NCI-H526 treated with DMSO at 0.1 percent for 48 hours (cell line): ENCODE measurements at places on chromosomes 11 and 22.

DNA sequence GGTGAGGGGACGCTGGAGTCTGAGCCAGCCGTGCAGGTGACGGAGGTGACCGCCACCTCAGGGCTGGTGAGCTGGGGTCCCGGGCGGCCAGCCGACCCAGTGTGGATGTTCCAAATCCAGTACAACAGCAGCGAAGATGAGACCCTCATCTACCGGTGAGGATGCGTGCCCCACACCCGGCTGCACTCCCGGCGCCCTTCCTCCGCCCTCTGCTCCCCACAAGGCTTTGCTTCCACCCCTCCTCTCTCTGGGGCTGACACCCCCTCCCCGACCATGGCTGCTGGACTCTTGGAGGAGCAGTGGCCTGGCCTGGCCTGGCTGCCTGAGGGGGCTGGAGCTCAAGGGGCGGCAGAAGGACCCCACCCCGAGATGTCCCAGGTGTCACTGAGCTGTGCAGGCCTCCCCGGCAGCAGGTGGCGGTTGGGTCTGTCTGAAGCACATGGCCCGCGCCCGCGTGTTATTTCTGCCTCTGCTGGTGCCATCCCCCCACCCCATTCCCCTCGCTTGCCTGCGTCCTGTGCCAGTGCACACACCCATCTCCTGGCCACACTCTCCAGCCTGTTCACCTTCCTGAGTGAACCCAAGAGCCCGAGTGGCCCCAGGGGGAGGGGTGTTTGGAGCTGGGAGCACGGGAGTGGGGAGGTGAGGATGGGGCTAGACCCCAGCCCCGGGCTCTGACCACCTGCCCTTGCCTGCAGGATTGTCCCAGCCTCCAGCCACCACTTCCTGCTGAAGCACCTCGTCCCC is 2.2 kb downstream of the LRFN4 start:
- DNase-seq, result peak; percentile 36

- no peak for DNase-seq
These were observed 67.9 kb downstream of the YAP1 start for GRCh38 chr11:102177974-102178631.

GRCh38 chr11:31449040-31449439 is 60.4 kb downstream of the IMMP1L start:
- DNase-seq, result no peak

GRCh38 chr11:68709062-68709461 is 24.7 kb downstream of the GAL start:
- DNase-seq, result no peak

- no peak for DNase-seq
These were observed 235.4 kb downstream of the METTL15 start for GRCh38 chr11:28343304-28344233.
